ENCODE measurements at places on chromosomes 4 and X.

DNA sequence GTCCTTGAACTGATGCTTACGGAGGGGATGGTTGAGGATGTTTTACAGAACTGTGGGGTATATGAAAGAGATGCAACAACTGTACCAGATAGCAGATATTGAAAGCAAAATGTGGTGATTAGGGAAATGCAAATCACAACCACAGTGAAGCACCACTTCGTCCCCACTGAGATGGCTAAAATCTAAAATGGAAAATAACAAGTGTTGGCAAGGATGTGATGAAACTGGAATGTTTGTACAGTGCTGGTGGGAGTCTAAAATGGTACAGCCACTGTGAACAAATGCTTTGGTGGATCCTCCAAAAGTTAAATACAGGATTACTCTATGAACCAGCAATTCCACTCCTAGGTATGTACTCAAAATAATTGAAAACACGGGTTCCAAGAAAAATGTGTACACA is 22.9 kb downstream of the XG start:
- no peak for DNase-seq

DNA sequence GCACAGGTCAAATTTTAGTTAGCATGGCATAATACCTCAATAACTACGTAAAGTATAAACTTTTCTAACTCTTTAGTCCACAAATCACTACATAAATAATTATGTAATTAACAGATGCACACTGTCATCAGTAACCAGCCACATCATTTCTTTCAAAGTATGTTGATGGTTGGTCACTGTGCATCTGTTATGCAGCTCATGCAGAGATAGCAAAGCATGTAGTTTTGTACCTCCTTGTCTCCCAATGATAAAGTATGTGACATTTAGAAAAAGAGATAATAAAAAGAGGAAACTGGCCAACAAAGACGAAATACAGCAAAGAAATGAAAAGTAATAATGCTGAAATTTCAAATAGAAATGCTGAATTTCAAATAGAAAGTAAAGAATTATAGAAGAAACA is 2.9 kb downstream of the LAMTOR3 start:
- no peak for DNase-seq

DNA sequence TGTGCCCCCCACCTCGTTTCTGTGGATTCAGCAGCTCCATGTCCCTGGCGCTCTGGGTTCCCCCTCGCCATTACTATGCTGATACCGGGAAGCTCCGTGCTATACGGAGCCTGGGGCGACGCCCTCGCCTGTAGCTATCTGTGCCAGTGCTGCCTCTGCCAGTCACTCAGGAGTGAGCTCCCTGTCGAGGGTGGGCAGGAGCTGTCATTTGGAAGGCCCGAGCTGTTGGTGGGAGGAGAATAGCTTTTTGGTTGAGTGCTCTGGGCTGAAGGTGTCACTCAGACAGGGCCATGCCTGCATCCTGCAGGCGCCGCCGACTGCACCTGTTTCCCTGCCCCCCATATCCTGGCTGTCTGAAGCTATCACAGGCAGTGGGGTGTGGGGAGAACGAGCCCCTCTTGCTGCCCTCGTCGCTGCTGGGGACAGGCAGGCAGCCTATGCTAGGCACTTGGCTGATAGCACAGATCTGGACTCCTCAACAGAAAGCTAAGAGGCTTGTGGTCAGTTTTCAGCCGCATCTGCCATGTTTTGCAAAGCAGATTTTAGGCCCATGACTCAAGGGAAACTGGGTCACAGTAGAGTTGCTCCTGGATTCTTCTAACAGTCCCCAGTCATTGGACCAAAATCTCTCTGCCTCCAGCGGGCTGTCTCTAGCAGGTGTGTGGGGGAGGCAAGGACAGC is 31.8 kb downstream of the CPLX1 start:
- DNase-seq, result no peak

DNA sequence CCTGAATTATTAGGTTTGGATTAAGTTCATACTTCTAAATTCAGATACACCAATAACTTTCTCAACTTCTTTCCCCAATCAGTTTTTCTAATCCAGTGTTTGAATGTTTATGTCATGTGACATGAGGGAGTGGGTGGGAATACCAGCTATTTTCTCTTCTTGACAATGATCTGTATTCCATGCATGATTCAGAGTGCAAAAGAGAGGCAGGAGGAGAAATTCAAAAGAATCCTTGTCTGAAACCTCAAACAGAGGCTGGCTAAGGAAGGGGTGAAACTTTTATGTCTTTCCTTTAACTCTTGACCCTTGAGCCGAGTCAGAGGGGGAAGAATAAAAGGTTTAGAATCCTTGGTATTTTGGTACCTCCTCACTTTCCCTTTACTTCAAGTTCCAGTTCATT is 544.7 kb downstream of the SPRY1 start:
- no peak for DNase-seq

- no peak for DNase-seq
Measured at GRCh38 chr4:83062739-83063138, 27.8 kb downstream of the COPS4 start.

DNA sequence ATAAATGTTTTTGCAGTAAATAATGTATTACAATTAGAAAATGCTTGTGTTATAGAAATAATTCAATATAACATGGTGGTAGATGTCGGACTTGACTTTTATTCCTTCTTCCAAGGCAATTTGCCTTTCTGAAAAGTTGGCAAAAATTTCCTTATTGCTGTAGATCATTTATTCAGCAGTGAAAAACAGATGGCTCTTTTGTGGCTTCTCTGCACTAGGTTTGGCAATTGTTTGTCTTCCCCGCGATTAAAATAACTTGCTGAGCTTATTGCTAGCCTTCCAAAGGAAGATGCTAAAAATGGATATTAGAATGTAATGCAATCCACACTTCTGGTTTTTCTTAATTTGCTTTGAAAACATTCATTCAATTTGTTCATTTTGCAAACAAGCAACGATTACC is 1977.9 kb upstream of the ADGRL3 start:
- no peak for DNase-seq

- no peak for DNase-seq
Measured at GRCh38 chr4:112302320-112303274, 5.4 kb downstream of the ALPK1 start.

DNA sequence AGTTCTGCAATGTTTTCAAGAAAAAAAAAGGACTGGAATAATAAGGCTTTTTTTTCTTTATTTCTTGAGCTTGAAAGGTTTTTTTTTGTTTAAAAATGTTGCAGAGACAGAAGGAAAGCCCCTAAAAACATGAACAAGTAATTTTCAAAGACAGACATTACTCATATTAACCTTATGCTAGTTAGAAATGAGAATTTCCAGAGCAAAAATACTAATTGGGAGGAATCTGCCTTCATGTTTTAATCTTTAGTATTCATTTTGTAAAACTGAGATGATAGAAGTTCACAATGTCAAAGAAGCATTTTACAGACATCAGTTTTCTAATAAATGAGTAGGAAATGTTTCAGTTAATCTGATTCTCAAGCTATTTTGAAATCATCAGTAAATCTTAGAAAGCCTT is 1805.3 kb downstream of the PCDH7 start:
- DNase-seq, result no peak

DNA sequence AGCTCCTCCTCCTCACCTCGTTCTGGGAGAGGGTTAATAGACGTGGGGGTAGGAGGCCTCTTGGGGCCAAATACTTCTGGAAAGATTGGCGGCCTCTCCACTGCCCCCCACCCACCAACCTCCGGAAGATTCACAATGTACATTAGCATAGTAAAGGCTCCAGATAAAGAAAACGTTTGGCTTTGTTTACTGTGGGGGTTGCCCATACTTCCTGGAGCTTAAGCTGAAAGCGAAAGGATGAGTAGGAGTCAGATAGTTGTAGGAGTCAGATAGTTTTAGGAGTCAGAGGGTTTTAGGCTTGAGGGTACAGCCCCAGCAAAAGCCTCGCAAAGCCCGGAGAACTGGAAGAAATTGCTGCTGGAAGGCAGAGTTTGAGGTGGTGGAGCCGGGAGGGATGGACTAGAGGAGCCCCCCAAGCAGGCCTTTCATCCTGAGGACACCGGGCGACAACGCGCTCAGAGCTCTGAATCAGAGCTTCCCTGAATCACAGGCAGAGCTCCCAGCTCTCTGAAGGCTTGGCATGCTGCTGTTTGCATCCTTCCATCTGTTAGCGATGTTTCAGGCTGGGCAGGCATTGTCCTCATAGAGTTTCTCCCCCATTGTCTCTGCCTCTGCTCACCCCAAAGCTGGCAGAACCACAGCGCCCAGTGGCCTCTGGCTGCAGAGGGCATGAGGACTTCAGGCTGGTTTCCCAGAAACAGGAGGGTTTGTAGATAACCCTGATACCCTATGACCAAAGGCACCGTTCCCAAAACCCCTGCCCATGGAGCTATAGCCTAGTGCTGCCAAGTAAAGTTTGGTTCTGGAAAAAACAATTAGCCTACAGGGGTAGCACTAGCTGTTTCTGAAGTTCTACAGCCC is 280.7 kb downstream of the BCOR start:
- DNase-seq, result no peak

DNA sequence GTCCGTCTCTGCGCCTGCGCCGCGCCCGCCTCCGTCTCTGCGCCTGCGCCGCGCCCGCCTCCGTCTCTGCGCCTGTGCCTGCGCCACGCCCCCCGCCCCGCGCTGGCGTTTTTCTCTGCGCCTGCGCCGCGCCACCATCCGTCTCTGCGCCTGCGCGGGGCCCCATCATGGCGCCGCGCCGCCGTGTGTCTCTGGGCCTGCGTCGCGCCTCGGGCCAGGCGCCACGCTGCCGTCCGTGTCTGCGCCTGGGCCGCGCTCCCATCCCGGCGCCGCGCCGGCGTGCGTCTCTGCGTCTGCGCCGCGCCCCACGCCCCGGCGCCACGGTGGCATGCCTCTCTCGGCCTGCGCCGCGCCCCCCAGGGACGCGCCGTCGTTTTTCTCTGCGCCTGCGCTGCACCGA is 51.8 kb upstream of the DUX4 start:
- no peak for DNase-seq

- no peak for DNase-seq
Measured at GRCh38 chr4:35342833-35343232, 901.5 kb downstream of the ARAP2 start.

DNA sequence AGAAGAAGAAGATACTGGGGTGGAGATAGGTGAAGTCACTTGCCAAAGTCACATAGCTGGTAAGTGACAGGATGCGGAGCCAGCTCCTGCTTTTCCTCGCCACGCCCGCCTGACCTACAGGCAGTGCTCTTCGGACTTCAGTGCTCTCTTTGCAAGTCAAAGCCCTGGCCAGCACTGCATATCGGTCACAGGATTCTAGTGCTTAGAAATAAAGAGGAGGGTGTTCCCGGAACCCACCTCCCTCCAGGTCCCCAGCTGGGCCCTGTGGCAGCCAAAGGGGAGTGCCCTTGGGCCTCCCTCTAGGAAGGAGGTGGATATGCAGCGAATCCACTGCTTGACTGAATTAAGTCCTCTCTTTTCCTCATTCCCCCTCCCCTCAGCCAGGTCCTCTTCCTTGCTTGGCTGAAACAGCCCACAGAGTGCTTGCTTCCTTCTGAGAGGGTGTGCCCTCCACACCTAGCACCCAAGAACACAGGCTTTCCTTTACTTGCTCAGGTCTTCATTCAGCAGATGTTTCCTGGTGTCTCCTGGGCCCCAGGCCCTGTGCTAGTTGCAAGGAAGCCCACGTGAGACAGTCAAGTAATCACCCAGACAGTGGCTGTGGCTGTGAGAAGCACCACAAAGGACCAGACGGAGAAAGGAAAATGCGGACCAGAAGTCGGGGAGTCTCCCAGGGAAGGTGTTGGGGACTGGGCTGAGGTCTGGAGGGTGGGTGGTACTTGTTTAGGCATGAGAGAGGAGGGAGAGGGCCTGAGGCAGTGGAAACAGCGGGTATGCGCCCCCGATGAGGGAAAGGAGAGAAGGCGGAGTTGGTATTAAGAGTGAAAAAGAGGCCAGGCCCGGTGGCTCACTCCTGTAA is 14.0 kb upstream of the HMGB3 start:
- no peak for DNase-seq

GRCh38 chrX:103415528-103415927 is 39.2 kb downstream of the BEX3 start:
- no peak for DNase-seq

GRCh38 chr4:104826171-104826570 is 320.5 kb upstream of the TET2 start:
- DNase-seq, result no peak

- no peak for DNase-seq
Measured at GRCh38 chr4:182206266-182206665, 36.9 kb upstream of the TENM3 start.

DNA sequence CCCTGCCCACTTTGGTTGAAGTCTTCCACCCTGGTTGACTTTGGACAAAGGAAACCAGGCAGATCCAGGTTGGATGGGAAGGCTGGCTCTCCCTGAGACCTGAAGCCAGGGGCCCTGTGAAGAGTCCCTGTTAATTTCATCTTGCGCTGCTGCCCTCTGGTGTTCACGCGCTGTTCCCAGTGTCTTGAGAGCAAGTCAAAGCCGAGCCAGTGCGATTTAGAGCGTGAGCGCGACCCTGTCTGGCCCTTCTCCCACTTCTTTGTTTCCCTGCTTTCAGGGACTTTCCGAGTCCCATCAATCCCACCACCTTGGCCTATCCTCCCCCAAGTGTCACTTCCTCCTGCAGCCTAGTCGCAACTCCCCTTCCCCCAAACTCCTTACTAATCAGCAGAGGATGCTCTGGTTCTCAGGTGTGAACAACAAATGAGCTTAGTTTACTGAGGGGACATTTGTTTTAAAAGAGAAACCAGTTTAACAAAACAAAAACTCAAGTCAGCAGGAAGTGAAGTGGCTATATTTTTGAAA is 25.8 kb upstream of the CHRNA9 start:
- DNase-seq, result peak; percentile 96

DNA sequence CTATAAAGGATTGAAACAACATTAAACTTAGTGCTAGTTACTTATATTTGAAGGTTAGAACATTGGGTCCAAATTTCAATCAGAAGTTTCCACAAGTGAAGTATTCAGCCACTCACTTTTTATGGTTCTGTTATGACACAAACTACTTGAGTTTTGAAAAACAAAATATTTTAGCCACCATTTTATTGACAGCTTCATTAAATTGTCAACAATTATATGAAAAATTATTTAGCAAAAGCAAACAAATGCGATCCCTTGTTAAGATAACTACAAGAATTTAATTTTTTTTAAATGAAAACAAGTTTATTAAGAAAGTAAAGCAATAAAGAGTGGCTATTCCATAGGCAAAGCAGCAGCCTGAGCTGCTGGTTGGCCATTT is 3.1 kb downstream of the CXCL2 start:
- no peak for DNase-seq

DNA sequence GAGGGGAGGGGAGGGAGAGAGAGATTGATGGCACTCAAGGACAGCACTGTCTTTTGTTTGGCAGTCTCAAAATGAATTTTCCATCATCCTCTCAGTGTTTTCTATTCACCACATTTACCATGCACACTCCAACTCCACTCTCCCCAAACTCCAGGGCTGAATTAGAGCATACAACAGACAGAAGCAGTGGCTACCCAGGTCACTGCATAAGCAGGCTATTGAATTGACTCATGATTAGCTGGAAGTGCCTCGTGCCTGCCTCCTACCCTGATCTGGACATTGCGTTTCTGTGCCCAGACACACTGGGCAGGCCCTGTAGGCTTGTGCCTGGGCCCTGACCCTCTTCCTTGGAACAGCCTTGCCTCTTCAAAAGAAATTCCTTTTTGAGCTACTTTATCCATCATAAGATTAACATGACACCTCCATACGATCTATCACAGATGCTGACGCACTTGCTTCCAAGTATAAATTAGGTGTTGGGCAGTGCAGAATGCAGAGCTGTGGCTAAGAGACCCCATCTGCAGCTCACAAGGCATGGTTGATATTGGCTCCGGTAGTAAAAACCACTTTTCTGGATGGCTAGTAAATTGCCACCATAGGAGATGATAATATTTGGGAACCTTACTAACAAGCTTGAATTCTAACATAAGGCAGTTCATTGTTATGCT is 752.9 kb downstream of the RPA4 start:
- DNase-seq, result no peak

- DNase-seq, result no peak
Measured at GRCh38 chrX:68287419-68287818, 145.9 kb downstream of the OPHN1 start.

GRCh38 chr4:172007889-172008288 is 194.7 kb downstream of the GALNTL6 start:
- DNase-seq, result no peak

Data from stimulated activated effector memory CD8-positive, alpha-beta T cell treated with anti-CD3 and anti-CD28 coated beads, Interleukin-12 subunit alpha, Interleukin-12 subunit beta, amount 100 ng/mL, for 72 hours (primary cell).